Suppressor macrophage treated with lipopolysaccharide for 1 hour (primary cell): ENCODE measurements at places on chromosomes 11 and 22.

DNA sequence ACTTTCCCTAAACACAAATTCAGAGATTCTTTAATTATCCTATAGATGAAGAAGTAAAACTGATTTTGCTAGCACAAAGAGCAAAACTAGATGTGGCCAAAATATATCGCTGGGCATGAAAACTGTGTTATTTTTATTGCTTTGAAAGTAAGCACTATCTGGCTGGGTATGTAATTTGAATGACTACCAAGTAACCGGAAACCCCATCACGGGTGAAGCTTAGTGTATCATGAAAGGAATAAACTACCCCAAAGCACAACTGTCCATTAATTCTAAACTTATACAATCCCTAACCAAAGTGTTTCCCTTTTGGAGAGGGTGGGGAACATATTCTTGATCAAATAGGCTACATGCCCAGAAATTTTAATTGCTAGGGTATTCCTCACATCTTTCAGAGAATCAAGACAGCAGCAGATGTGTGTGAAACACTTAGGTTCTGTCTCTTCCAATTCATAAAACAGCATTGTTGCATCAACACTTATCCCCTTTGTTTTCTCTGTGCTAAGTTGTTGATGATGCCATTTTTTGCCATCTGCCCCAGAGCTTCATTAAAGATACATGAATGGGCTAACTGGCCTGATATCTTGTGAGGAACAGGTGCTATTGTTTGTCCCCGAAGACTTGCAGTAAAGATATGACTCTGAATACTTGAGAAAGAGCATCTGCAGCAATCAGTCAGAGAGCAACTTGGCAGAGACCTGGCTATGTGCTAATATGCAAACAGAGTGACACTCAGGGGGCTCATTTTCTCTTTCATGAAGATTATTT, 238.2 kb downstream of the SOX6 start:
- DNase-seq, result no peak

DNA sequence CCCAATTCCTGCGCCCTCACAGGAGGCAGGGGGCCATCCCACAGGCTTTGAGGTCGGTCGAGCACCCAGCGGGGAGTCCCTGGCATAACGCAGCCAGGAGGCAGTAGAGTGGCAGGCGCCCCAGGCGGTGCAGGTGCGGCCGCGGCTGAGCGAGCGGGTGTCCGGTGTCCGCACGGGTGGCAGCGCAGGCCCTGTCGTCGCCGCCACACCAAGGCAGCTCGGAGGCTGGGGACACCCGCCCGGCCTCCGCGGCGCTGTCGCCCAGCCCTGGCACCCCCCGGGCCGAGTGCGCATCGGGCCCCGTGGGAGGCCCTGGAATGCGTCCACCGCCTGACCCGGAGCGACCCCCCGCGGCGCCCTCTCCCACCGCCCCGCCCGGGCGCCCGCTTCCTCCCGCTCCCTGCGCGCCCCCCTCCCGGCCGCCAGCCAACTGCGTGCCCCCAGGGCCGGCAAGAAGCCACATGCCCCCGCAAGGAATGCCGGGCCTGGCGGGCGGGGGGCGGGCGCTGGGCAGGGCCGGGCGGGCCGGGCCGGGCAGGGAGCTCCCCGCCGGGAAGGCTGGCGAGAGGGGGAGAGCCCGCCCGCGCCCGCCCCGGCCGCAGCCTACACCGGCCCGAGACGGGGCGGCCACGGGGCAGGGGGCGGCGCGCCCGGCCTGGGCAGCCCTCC, 33.9 kb downstream of the PRDM11 start:
- DNase-seq, result peak; percentile 77

GRCh38 chr11:61814958-61815789, 1.6 kb downstream of the FADS1 start:
- peak; percentile 99 for DNase-seq

DNA sequence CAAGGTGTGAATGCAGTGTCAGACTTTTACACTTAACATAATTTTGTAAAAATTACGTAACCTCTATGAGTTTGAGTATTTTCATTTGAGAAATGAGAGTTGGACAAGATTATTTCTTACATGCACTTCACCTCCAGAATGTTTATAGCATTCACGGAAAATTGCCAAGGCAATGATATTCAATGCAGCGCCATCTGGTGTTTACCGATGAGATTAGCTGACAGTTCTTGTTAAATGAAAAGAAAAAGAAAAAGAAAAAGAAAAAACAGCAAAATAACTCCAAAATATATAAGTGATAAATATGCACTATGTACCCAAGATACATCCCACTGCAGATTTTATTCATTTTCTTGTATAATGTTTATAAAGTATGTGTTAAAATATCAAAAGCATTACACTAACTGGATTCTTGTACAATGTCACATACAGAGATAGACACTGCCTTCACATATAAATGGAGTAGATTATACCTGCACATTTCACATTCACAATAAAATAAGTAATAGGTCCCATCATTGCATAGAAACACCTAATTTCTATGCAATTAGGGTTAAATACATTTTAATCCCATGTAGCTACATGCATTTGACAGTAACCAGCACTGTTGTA, 976.3 kb upstream of the FAT3 start:
- peak; percentile 49 for DNase-seq

DNA sequence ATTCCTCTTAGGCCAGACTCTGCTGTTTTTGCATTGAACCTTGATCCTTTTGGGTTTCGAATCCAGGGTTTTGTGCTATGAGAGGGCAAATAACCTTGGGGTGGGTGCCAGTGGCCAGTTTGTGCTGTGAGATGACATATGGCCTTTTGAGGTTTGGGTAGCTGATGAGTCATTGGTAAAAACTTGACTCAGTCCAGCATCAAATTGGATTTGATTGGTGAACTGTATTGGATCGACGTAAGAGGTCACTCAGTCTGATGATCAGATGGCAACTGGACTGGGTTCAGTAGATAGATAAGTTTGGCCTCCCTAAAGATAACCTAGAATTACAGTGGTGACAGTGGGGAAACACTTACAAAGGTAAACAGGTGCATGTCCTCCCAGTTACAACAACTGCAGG, 41.0 kb upstream of the XKR3 start:
- DNase-seq, result no peak

DNA sequence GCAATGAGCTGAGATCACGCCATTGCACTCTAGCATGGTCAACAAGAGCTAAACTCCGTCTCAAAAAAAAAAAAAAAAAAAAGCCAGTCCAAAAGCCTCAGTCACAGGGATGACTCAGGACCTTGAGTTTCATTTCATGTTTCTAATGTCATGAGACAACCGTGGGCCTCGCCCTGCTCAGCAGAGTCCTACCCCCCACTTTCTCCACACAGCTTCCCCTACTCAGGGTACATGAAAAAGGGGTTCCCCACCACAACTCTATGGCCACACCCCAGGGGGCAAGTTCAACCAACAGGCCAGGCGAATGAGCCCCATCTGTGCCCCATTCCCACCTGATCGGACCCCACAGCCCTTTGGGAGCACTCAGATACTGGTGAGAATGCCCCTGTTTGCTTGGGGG, 24.3 kb upstream of the ADA2 start:
- peak; percentile 98 for DNase-seq

DNA sequence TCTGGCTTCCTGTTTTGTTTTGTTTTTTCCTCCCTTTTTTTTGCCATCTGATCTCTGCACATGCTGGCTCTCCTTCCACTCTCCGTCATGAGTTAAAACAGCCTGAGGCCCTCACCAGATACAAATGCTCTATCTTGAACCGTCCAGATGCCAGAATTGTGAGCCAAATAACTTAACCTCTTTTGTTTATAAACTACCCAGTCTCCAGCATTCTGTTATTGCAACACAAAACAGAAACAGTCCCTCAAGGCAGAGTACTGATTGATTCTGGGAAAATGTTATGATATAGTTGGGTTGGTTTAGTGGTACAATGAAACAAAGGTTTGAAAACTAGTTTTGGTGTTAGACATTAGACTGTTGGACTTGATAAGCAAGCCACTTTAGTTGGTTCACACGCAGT, 1390.0 kb upstream of the RAG2 start:
- no peak for DNase-seq

DNA sequence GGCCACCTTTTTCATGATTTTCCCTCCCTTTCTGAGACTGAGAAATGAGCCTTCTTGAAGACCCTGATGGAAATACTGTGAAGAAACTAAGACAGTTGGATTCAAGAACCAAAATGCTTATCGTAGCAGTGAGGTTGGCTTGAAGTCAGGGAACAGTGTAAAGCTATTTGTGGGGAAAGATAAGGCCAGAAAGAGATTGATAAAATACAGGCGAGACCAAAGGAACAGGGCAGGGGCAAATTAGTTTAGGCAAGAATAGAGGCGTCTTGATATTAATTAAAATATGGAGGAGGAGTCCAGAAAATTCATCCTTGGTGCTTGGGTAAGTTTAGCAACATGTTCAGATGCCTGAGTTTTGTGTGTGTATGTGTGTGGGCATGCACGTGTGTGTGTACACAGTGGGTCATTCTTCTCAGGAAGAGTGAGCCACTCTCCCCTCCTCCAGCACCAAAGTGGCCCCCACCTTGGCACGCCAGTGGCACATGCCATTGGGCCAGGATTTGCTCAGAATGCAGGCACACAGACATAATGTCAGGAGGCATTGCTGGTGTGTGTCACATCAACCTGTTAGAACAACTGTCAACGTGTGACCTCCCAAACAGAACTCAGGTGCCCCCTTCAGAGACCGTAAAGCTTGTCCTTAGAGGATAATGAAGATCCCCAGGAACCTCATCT, 3.9 kb upstream of the EHF start:
- no peak for DNase-seq

GRCh38 chr11:28887681-28888080, 779.5 kb downstream of the METTL15 start:
- DNase-seq, result no peak

DNA sequence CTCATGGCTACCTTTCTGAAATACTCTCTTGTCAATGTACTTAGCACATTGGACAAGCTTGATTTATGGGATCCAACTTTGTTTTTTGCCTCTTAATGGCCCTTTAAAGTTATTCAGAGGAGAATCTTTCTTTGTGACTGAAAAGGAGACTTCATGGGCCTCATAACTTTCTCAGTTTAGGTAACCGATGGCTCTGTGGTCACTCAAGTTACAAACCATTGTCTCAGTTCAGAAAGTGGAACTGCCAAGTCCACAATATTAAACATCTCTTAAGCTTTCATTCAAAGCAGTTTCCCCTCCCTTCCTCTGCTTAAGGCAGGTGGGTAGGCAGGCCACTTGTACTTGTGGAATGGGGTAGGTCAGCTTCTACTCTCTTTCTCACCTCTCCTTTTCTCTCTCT, 12.3 kb upstream of the ARL14EP start:
- no peak for DNase-seq

DNA sequence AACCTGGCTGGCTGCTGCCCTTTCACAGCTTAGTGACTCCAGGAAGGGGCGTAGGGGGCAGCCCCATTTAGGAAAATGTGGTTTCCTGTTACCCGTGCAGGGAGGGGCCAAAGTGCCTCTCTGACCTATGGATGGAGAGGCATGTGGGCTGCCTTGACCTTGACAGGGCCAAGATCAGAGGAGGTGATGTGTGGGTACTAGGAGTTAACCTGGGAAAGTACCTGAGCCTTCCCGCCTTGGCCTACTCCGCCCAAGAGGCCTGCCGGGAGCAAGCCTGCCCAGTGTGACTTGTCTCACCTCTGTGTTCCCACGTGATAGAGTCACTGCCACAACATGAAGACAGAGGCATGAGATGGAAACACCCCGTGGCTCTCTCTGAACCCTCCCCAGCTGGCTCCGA, 33.4 kb downstream of the GRAMD4 start:
- peak; percentile 26 for DNase-seq

GRCh38 chr11:1827095-1827813, 7.5 kb upstream of the SYT8 start:
- DNase-seq, result no peak

- no peak for DNase-seq
These were observed 23.6 kb upstream of the TMEM135 start for GRCh38 chr11:87013912-87014825.

- no peak for DNase-seq
These were observed 121.5 kb downstream of the KCNQ1OT1 start for GRCh38 chr11:2577991-2578928.

- no peak for DNase-seq
These were observed 3.5 kb downstream of the LRRC56 start for GRCh38 chr11:540583-541432.

DNA sequence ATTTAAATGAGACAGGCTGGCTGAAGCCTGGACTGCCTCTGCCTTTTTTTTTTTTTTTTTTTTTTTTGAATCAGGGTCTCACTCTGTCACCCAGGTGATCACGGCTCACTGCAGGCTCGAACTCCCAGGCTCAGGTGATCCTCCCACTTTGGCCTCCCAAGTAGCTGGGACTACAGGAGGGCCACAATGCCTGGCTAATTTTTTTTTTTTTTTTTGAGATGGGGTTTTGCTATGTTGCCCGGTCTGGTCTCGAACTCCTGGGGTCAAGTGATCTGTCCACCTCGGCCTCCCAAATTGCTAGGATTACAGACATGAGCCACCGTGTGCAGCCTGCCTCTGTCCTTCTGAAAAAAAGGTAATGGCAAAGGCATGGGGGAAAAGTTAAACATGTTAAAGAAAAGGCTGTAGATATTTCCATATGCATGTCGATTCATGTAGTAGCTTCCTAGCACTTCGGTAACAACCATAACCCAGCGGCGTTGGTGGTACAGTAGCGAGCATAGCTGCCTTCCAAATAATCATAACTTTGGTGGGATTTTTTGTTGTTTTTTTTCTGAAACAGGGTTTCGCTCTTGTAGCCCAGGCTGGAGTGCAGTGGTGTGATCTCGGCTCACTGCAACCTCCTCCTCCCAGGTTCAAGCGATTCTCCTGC, 48.8 kb downstream of the MCHR1 start:
- no peak for DNase-seq

- no peak for DNase-seq
These were observed 3.6 kb downstream of the TRABD start for GRCh38 chr22:50189184-50189848.

DNA sequence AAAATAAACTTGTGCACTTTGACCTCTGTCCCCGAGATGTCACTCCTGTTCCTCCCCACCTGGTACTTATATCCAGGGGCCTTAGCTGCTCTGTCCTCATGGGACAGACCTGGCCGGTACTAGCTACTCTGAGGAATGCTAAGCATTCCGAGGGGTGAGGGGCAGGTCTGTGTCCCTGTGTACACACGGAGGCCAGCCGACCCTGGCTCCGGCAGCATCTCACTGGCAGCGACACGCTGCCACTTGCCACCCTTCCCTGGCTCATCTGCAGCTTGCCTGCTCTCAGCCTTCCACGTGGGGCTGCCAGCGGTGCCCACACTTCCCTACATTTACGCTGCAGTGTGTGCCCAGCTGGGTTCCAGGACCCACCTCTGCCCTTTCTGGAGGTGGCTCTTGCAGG, 21.6 kb upstream of the TEF start:
- DNase-seq, result no peak

- no peak for DNase-seq
These were observed 979 bp downstream of the SMIM38 start for GRCh38 chr11:69156673-69157155.
